Activated gamma-delta T cell treated with anti-CD3 and anti-CD28 coated beads, Interleukin-2, amount 50 U/mL, for 16 hours (primary cell): ENCODE measurements at places on chromosomes 6 and 20.

GRCh38 chr6:110949679-110950285 is 8.7 kb upstream of the GTF3C6 start:
- no peak for DNase-seq

DNA sequence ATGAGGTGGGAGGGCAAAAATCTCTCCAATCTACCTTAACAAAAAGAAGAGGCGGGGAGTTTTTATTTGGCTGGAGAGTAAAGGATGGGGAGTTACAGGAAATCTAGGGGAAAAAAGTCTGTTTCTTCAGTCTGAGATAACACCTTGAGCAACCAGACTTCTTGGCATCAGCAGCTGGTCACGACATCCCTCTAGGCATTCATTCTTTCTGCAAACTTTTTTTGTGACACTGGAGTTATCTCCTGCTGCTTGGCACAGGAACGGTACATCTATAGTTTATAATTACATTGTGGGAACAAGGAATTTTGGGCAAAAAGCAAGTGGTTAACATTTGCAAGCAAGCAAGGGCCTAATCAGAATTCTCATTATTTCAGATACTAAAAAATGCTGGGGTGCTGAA is 50.6 kb upstream of the IFNGR1 start:
- DNase-seq = no peak

DNA sequence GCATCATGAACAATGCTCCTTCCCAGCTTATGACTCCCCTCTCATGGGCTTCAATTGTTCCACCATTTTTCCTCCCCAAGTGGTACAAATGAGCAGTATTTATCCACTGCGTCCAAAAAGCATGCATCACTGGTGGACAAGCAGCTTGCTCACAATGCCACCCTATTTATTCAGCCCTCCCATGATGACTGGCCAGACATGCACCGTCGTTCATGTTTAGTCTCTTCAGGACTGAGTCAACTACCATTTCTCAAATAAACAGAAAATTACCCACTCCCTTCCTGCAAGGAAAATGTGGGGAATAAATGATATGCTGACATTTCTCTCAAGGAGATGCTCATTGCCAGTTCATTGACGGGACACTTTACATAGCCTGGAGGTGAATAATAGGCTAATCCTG is 300.4 kb downstream of the C6orf118 start:
- DNase-seq = no peak

GRCh38 chr6:99276747-99277146 is 72.7 kb downstream of the FAXC start:
- no peak for DNase-seq

DNA sequence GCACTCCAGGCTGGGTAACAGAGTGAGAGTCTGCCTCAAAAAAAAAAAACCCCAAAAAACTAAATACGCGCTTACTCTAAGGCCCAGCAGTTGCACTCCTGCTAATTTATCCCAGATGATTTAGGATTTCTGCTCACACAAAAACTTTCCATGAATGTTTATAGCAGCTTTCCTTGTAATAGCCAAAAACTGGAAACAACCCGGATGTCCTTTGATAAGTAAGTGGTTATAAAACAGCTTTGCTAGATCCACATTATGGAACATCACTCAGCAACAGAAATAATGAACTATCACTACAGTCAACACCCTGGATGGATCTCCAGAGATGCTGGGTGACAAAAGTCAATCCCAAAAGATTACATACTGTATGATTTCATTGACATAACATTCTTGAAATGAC is 220.4 kb upstream of the JARID2 start:
- DNase-seq = no peak

DNA sequence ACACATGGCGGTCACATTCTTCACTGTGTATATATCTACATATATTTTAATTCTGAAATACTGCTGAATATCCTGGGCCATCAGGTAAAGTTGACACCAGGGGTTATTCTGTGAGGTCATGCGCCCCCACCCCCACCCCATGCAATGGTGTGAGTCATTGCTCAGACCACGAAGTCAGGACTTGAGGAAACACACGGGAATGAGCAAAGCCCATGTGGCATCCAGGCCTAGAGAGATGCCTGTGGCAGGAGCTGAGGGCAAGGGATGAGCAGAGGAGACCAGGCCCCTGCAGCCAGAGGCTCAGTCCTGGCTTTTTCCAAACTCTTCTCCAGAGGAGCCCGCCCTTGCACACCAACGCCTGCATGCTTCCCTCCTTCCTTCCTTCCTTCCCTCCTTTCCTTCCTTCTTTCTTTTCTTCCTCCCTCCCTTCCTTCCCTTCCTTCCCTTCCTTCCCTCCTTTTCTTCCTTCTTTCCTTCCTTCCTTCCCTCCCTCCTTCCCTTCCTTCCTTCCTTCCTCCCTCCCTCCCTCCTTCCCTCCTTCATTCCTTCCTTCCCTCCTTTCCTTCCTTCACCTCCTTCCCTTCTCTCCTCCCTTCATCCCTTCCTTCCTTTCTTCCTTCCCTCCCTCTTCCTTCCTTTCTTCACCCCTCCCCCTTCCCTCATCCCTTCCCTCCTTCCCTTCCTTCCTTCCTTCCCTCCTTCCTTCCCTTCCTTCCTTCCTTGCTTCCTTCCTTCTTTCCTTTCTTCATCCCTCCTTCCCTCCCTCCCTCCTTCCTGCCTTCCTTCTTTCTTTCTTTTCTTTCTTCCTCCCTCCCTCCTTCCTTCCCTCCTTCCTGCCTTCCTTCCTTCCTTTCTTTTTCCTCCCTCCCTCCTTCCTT is 72.0 kb upstream of the INSM1 start:
- no peak for DNase-seq

GRCh38 chr6:166286839-166287271 is 21.3 kb downstream of the PRR18 start:
- no peak for DNase-seq

DNA sequence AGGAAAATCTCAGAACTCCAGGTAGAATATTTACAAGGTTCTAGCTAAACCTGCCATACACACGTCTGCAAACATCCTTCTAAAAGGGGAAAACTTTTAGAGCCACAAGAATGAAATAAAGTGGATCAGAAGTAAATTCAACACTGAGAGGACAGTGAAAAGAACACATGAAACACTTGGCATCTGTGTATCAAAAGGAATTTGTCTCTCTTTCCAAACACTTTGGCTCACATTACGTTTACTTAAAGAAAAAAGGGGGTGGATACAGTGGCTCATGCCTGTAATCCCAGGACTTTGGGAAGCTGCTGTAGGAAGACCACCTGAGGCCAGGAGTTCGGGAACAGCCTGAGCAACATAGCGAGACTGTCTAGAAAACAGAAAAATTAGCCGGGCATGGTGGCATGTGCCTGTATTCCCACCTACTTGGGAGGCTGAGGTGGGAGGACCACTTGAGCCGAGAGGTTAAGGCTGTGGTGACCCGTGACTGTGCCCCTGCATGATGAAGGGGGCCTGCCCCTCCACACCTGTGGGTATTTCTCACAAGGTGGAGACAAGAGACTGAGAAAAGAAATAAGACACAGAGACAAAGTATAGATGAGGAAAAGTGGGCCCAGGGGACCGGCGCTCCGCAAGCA is 35.4 kb downstream of the NINL start:
- DNase-seq = no peak

DNA sequence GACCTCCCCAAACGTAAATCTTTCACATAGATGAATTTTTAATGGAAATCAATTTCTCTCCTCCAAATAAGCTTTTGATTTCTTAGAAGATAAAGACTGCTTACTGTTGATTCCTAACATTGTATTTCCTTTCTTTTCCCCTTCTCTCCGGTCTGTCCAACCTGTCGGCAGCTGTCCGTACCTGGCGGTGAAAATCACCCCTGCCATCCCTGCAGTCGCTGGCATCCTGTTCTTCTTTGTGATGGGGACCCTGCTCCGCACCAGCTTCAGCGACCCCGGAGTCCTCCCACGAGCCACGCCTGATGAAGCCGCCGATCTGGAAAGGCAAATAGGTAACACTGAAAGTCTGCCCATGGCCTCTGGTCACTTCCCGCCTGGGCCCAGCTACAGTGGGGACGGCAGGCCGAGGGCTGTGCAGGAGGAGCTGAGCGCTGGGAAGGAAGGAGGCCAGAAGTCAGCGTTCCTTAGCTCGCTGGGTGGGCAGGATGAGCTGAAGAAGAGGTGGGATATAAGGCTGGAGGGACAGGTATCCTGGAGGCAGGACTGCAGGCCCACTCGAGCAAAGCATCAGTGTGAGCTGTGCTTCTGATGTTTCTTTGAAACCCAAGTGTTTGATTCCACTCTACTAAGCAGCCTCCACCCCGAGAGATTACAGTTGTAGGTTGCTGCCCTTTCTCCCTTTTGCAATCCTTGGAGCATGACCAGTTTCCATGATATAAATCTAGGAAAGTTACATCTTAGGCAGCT is 161.6 kb downstream of the ZDHHC14 start:
- DNase-seq = no peak

- DNase-seq = no peak
Observed at GRCh38 chr20:676315-676937, 824 bp upstream of the SCRT2 start.

DNA sequence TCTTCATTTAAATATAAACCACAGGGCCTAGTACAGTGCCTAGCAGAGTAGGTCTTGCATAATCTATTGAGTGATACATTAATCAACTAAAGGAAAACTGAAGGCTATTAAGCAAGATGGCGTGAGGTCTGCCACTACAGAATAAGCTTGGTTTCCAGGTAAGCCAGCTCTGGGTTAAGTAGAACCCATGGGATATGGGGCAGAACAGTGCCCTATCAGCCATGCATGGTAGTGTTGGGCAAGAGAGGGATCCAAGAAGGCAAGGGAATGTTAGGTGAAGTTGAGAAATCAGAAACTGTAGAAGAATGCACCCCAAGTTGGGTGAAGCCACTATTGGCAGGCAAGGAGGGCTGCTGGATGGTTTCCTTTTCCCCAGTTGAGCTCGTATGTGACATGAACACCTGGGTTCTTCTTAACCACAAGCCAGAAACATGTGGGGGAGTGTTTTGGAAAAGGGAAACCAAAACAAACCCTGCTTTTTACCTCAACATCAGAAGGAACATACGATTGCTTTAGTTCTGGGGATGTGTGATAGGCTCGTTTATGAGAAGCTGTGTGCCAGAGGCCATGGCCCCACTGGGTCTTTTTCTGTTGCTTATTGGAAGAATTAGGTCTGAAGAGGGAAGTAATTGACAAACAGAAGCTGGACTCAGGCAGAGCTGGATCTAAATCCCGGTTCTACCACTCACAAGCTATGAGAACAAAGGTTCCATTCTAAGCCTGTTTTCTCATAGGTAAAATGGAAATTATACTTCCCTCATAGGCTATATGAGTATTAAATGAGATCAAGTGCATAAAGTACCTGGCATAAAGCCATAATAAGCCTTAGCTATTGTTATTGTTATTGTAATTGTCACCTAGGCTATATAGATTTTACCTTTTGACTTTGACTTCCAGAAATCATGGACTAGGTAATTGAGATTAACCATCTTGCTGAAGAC is 33.5 kb downstream of the NEDD9 start:
- peak; percentile 9 for DNase-seq

- DNase-seq = no peak
Observed at GRCh38 chr6:87900160-87900698, 147.4 kb upstream of the SPACA1 start.

DNA sequence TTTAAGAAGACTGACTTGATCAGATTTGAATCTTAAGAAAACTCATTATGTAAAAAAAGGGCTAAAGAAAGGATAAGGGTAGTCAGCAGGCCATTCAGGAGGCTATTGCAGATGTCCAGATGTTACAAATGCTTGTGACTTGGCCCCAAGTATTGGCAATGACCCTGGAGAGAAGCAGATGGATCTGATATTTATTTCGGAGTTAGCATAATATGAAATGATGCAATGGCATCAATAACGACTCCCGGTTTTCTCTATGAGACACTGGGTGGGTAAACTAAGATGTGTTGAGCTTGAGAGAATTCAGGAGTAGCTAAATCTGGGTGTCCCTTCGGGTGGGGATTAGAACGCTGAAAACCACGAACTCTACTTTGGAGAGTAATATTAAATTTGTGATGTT is 149.7 kb downstream of the LAMA2 start:
- DNase-seq = no peak

- DNase-seq = no peak
Observed at GRCh38 chr6:56102216-56102615, 145.2 kb downstream of the COL21A1 start.
